Activated CD4-positive, CD25-positive, alpha-beta regulatory T cell treated with anti-CD3 and anti-CD28 coated beads, Interleukin-2, amount 50 U/mL, for 24 hours (primary cell): ENCODE measurements at places on chromosomes 2 and 18.

GRCh38 chr2:46873604-46874068, 42.0 kb downstream of the MCFD2 start:
- peak; percentile 58 for ATAC-seq

DNA sequence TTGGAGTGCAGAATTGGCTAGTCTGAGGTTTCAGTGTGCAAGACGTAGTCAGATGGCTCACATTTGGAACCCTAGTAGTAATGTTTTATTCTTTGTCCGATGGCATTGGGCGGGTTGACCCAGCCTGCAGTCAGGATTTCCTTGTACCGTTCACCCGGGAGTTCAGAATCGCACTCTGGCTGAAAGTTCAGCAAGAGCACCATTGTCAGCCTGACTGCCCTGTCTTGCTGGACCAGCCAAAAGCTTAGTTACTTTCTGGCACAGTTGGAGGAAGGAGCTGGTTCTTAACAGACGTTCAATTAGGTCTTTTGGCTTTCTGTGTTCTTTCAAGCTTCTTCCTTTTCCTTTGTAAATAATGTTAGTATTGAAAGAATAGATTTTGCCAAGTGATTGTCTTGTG, 18.6 kb downstream of the RMC1 start:
- ATAC-seq = no peak

GRCh38 chr18:9731380-9731779, 23.3 kb downstream of the RAB31 start:
- ATAC-seq = no peak

DNA sequence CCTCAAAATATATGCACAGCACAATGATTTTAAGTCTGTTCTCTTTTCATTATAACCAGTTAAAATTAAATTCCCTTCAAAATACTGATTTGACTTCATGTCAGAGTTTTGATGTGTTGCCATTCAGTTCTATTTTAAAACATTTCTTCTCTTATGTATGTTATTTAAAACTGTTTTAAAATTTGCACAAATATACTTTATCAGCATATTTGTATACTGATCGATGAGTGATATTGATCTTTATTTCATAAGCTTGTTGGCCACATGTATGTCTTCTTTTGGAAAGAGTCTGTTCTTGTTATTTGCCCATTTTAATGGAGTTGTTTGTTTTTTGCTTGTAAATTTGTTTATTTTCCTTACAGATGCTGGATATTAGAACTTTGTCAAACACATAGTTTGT, 496.3 kb upstream of the VWC2L start:
- no peak for ATAC-seq

DNA sequence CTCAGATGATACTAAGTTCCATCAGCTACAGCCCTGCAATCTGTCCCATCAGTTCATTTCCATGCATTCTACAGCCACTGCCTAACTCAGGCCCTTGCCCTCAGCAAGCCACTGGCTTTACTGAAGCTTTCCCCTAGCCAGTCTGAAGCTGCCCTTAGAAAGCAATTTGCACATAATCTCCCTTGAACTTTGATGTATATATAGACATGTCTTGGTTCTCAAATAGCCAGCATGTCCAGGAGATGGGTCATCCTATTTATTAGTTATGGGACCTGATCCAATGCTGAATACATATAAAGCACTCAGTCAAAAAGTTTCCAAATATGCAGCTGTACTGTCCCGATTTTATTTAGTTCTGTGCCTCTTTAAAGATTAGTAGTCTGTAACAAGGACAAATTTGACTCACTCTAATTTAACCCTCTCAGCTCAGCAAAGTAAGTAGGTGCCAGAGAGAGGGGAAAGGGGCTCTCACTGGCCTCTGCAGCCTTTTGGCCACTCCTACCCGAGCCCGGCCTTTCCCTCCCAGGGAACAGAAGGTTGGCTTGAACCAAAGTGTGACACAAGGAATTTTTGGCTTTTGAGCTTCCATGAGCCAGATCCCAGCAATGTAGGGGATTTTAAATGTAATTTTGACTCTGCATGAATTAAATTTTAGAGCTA, 70.7 kb downstream of the CCDC93 start:
- no peak for ATAC-seq

GRCh38 chr2:55107436-55107835, 57.2 kb upstream of the RTN4 start:
- no peak for ATAC-seq

- no peak for ATAC-seq
Measured at GRCh38 chr2:146489386-146489785, 1355.4 kb upstream of the ACVR2A start.

- ATAC-seq = no peak
Measured at GRCh38 chr2:39728941-39729351, 50.1 kb downstream of the THUMPD2 start.

GRCh38 chr2:10388954-10389560, 59.1 kb downstream of the ODC1 start:
- ATAC-seq = no peak

- no peak for ATAC-seq
Measured at GRCh38 chr2:241558532-241559322, at the start of gene BOK. BOK (plus strand) TSS chr2:241558745; CDS start chr2:241559484, 739 bp downstream.

DNA sequence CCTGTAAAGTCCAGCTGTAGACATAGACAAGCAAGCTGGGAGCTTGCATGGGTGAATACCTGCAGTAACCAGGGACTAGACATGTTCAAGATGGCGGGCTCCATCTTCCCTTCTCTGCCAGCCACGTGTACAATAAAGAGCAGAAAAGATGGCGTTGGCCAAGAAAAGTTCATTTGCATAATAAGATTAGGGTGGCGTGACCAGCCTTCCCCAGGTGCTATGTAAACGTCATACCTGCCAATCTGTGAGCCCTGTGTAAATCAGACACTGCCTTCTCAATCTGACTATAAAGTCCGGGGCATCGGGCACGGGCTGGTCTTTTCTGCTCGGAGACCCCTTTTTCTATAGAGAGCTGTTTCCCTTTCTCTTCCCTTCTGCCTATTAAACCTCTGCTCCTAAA, 101.6 kb upstream of the XPO1 start:
- ATAC-seq = no peak

- no peak for ATAC-seq
Measured at GRCh38 chr18:39784541-39784940, 2170.5 kb upstream of the PIK3C3 start.

DNA sequence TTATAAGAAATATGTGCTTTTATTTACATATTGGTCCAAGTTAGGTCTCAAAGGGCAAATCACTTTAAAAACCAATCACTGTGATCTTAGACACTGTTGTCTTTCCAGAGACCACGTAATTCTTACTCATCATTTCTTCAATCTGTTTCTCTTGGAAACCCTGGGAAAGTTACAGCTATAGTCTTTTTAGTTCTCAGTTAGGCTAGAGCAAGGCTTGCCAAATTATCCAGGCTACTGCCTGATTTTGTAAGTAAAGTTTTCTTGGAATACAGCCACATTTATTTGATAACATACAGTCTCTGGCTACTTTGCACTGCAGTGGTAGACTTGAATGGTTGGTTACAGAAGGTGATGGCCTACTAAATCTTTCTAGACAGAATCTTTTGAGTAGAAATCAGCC, 106.0 kb downstream of the KIAA1328 start:
- ATAC-seq = no peak

DNA sequence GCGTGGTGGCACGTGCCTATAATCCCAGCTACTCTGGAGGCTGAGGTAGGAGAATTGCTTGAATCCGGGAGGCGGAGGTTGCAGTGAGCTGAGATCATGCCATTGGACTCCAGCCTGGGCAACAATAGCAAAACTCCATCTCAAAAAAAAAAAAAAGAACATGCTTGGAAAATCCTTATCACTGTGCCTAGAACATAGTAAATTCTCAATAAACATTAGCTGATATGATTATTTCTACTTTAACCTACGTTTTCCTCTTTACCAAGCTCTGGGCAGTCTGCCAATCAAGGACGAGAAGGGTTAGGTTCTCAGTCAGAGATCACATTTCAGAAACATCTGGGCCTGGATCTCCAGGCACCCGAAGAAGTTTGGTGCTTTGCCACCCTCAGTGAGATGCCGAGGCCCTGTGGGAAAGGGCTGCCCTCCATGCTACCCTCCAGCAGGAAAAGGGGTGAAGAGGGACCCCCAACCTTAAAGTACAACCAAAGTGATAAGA, 107.7 kb downstream of the BCL11A start:
- ATAC-seq = no peak

- ATAC-seq = no peak
Measured at GRCh38 chr2:97796465-97797126, 83.2 kb downstream of the ZAP70 start.

GRCh38 chr2:65046633-65047407, 9.4 kb upstream of the CEP68 start:
- ATAC-seq = no peak

DNA sequence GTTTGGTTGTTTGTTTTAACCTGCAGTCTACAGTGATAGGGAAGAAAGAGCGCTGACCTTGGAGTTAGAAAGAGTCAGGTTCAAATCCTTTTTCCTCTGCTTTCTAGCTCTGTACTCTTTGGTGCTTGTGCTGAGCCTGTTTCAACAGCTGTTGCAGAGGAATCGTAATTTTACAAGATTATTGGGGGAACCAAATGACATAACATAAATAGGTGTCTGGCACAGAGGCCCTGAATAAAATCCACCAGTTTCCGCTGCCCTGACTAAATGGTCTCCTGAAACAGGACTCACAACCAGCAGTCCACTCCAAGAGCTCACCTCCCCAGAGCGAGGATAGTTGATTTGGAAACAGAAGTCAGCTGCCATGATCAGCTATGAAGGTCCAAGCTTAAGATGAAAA, 125.0 kb upstream of the CDC42EP3 start:
- ATAC-seq = no peak

- ATAC-seq = no peak
Measured at GRCh38 chr2:214543386-214543955, 132.6 kb downstream of the VWC2L start.

DNA sequence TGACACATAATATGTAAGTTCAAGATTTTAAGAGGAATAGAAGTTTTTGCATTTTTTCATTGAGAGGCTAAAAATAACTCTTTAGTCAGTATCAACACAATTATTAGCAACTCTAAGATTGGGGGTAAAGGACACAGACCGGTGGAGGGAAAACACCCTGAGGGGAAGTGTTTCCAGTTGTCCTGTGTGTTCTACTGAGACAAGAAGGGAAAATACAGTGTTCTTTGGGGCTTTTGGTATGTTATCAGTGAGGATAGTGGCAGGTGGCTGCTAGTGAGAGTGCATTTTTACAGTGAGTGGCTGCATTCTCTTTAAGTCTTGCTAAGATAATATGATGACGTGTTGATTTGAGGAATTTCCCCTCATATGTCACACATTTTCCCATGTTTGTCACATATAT, 507.5 kb downstream of the PARD3B start:
- no peak for ATAC-seq

DNA sequence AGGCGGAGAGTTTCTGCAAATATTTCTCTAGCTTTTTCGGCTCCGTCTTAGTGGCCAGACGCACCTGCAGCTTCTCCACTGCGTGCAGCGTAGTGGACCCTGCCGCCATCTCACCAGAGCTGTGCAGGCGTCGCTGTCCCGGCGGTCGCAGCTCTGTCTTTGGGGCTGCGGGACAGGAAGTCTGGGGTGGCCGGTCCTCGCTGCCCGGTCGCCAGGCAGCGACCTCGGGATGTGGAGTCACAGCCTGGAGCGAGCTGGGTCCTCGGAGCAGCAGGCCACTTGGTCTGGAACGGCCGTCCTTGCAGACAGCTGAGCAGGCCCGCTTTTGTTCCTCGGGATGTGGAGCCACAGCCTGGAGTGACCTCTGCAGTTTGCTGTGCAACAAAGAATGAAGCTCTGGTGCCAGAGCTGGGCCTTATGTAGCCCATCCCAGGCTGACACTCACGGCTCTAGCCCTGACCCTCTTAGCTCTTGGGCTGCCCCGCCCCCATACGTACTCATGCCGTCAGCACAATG, at the start of gene ELOA2:
Gene ELOA2 (minus strand): TSS at position 466 of the 516 bp plus-strand sequence. CDS start 357 bp downstream, at position 109.
- ATAC-seq = no peak

DNA sequence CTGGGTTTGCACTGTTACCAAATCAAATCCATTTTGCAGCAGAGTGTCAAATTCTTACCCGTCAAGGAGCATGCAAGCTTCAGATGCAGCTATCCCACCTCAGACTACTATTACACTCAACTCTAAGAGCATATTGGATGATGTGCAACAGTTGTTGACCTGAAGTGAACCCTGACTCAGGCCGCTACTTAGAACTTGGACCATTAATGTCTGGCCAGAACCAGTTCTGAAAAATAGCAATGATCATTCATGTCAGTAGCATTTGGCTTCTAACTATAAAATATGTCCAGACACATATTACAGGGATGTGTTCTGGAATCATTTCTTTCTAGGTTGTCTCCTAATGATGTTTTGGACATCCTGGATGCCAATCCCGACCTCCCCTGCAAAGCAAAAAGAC, 135.5 kb upstream of the PKDCC start:
- no peak for ATAC-seq

GRCh38 chr2:219419331-219420197, 1.4 kb downstream of the DES start:
- no peak for ATAC-seq
